Endothelial cell (in vitro differentiated cells): ENCODE measurements at places on chromosomes 2 and 18. TPM values are rescaled to one million over a fixed set of nuclear protein-coding genes. Genes with fewer than 3 reads are reported as not detected.

DNA sequence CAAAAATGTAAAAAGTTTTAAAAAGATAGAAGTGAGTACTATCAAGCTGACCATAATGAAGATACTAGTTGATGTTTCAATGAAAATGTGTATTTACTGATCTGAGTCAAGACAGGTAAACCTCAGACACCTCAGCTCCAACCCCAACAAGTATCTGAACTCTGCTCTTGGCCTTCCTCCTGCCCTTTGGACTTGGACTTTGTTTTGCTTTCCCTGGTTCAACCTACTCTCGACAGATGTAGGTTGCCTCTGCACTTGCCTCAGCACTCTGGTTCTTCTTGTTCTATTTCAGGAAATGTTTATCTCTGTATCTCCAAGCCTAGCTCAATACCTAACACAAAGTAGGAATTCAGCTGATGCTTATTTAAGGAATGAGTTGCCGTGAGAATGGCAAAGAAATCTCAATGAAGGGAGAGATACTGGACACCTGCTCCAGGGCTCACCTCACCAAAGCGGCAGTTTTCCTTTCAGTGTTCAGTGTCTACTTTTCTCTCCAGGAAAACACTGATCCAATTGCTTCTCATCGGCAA lies 248.8 kb upstream of the CTAGE1 start:
- no peak overlapping the region for H3K4me3 ChIP-seq
- no peak overlapping the region for H3K27ac ChIP-seq
- no peaks in the 10 kb centered on the region for H3K4me1 ChIP-seq

GRCh38 chr2:197281421-197281820 lies 29.2 kb downstream of the ANKRD44 start:
- peaks cover 4% of the 10 kb centered on the region for H3K27me3 ChIP-seq
- H3K36me3 ChIP-seq = no peaks in the 10 kb centered on the region
- no peak overlapping the region for H3K4me3 ChIP-seq
- DNase-seq = no peak
- no peak overlapping the region for H3K27ac ChIP-seq

DNA sequence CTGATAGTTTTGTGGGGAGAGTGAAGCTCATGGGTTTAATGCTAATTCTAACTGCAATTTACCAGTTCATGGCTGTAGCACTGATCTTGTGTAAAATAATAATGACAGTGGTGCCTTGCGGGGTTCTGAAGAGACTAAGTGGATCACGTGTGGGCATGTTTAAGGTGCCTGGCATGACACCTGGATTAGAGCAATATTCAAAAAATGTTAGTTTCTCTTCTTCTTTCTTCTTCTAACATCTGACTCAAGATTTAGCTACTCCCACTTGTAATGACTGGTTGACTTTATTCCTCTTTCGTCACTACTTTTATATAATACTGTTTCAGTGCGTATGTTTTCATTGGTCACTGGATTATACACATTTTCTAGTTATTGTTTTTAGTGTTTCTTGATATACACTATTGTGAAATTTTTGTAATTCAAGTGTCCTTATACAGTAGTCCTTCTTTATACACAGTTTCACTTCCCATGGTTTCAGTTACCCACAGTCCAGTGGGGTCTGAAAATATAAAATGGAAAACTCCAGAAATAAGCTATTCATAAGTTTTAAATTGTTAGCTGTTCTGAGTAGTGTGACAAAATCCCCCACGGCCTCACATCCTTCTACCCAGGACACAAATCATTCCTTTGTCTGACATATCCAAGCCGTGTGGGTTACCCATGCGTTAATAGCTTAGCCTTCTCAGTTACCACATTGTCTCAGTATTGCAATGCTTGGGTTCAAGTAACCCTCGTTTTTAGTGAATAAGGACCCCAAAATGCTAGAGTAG lies 662.2 kb upstream of the CNTNAP5 start:
- no peaks in the 10 kb centered on the region for H3K27me3 ChIP-seq
- no peak overlapping the region for H3K4me3 ChIP-seq
- no peaks in the 10 kb centered on the region for H3K4me1 ChIP-seq
- no peak overlapping the region for H3K27ac ChIP-seq
- no peaks in the 10 kb centered on the region for H3K36me3 ChIP-seq
- DNase-seq = no peak

- no peak for DNase-seq
- H3K36me3 ChIP-seq = peaks cover 9% of the 10 kb centered on the region
- no peak overlapping the region for H3K4me3 ChIP-seq
- H3K27me3 ChIP-seq = peaks cover 4% of the 10 kb centered on the region
These were observed 506.1 kb downstream of the PTPRM start for GRCh38 chr18:8073167-8073566.

DNA sequence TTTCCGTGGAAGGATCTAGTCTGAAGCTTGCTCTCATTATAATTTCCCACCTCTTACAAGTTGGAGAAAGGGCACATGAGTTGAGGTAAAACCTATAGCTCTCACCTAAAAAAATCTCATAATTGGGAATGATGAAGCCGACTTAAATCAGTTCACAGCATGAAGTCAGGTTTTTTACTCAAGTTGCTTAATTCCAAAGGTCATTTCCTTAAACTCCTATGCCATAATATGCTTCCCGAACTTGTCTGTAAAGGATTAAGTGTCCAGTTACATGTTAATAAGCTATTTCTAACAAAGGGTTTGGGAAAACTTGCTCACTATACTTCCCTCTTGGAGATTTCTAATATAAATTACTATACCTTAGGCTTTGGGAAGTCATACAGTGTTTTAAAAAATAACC lies 481.2 kb downstream of the NUP35 start:
- no peaks in the 10 kb centered on the region for H3K36me3 ChIP-seq
- no peaks in the 10 kb centered on the region for H3K4me1 ChIP-seq
- no peak overlapping the region for H3K27ac ChIP-seq
- peaks cover under 1% of the 10 kb centered on the region for H3K27me3 ChIP-seq
- DNase-seq = no peak

- H3K36me3 ChIP-seq = no peaks in the 10 kb centered on the region
- no peak overlapping the region for H3K27ac ChIP-seq
- no peaks in the 10 kb centered on the region for H3K4me1 ChIP-seq
- no peak for DNase-seq
- H3K27me3 ChIP-seq = no peaks in the 10 kb centered on the region
These were observed 26.2 kb upstream of the RND3 start for GRCh38 chr2:150513647-150514046.

DNA sequence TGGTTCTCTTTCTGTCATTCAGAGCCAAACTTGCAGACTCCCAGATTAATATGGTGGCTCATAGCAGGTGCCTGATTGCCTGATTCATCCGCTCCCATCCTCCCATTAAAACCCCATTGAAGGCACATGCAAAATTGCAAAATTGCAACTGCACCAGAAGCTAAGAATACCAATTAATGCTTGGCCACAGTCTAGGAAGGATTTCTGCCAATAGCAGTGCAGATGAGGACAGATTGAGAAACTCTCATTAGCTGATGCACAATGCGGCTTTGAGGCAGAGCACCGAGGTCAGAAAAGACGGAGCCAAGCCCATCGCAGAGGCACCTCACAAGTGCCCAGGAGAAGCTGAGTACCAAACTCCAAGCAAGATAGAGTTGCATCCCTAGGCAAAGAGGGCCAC lies 172.8 kb downstream of the ARL4C start:
- no peaks in the 10 kb centered on the region for H3K36me3 ChIP-seq
- peaks cover 4% of the 10 kb centered on the region for H3K27me3 ChIP-seq
- H3K4me3 ChIP-seq = no peak overlapping the region
- peak overlapping the region; percentile 22 for H3K27ac ChIP-seq
- H3K4me1 ChIP-seq = peaks cover 2% of the 10 kb centered on the region
- no peak for DNase-seq

SIX3 gene
- total RNA-seq = not detected

AQP12A gene
- total RNA-seq = not detected

DNER gene
- 0.15 TPM for total RNA-seq

C2orf78 gene
- total RNA-seq = not detected
